NCI-H460 (cell line): ENCODE measurements at places on chromosomes 1 and 21.

DNA sequence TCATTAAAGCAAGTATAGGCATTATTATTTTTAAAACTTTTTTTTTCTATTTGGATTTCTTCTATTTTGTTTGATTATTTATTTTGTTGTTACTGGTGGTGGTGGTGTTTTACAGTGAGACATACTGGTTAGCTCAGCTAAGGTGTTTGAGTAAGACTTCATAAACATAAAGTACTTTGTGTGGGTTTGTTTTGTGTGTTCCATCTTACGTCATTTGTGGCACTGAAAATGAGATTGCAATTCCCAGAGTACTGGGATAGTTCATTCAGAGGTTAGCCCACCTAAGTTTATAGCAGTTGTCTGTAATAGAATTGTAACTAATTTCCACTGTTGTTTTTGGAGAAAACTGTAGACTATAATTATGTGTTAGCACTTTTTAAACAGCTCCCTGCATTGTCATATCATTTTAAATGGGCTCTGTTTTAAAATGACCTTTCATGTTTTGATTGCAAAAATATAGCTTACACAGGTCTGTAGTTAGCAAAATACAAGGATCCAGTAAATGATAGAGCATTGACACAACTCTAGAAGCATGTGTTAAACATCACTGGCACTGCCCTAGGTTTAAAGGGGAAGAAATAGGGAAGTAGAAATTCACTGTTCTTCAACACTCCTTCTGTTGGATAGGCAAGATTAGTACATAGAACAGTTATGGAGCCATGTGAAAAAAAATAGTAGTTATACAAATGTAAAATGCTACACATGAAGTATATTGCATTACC lies 171.7 kb downstream of the NFIA start:
- no peak for DNase-seq

- no peak for DNase-seq
Observed at GRCh38 chr1:244802041-244802440, 33.4 kb upstream of the COX20 start.

DNA sequence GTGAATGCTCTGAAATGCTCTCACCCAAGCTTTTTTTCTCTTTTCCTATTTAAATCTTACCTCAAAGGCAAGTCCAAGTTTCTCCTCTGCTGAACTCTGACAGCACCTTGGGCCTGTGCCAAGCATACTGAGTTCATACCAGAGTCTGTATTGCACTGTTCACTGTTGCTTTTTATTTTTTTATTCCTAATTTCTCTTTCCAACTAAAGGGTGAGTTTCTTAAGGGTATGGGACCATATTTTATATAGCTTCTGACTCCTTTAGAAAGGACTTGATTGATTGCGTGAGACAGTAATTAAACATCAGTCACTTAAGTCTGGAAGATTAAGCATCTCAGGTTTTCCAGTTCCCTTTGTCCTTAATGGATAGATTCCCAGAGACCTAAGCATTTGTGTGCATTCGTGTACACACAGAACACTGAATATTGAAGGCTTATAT lies 69.9 kb downstream of the CACHD1 start:
- no peak for DNase-seq

DNA sequence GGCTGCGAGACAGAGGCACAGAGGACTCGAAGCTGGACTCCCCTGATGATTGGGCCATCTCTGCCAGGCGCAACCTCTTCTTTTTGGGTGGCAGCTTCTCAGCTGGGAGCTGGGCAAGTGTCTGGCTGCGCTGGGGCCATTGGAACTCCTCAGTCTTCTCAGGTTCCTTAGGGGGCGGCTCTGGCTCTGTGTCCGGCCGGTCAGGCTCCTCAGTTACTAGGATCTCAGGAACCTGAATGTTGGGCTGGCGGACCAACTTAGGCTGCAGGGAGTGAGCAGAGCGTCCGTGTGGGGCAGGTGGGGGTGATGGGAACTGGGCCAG lies 97.5 kb upstream of the EDN2 start:
- no peak for DNase-seq

GRCh38 chr1:75559800-75560199 lies 51.1 kb downstream of the SLC44A5 start:
- DNase-seq = no peak

GRCh38 chr1:91819038-91819788 lies 66.7 kb downstream of the TGFBR3 start:
- no peak for DNase-seq

GRCh38 chr1:6545276-6546112 lies 8.8 kb downstream of the NOL9 start:
- no peak for DNase-seq

- DNase-seq = no peak
Observed at GRCh38 chr1:227558732-227559262, 4.6 kb upstream of the ZNF678 start.

DNA sequence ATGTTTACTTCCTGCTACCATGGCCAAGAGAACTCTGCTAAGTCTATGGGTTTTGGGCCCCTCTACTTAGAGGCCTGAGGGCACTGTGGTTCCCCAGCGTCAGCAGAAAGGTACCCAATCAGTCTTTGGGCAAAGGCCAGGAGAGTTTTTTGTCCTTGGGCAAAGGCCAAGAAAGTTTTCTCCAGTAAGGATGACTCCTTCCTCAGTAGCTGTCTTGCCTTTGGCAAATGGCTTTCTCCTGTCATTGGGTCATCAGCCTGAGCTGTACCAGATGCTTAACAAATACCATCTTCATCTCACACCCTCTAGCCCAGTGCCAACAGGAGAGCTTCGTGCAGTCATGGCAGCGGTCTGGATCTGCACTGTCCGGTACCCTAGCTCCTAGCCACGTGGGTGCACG lies 199.3 kb upstream of the TMEM51 start:
- DNase-seq = no peak
